ENCODE measurements at places on chromosomes 16 and 17. TPM values are rescaled to one million over a fixed set of nuclear protein-coding genes. Genes with fewer than 3 reads are reported as not detected.

DNA sequence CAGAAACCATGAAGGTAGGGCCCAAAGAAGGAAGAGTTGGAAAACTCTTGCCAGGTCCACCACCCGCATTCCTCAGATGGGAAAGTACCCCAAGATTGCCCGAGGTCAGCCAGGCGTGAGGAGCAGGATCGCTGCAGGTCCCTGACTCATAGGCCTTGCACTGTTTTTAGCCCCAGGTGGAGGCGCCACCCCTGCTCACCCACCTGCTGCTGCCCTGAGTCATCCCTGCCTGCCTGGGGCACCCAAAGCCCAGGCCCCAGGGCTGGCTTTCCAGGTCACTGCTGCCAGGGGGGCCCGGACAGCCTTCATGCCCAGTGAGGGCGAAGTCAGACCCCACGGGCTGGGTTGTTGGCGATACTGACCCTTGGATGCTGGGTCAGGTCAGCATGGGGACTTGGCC, 100.9 kb downstream of the AMFR start:
- H3K27ac ChIP-seq = no peak overlapping the region
- H3K27me3 ChIP-seq = no peaks in the 10 kb centered on the region
- H3K36me3 ChIP-seq = no peaks in the 10 kb centered on the region
- no peaks in the 10 kb centered on the region for H3K4me1 ChIP-seq
- H3K4me3 ChIP-seq = no peak overlapping the region

- no peak overlapping the region for H3K4me3 ChIP-seq
- no peak overlapping the region for H3K27ac ChIP-seq
- no peaks in the 10 kb centered on the region for H3K4me1 ChIP-seq
- no peaks in the 10 kb centered on the region for H3K27me3 ChIP-seq
- H3K36me3 ChIP-seq = no peaks in the 10 kb centered on the region
Observed at GRCh38 chr17:71237903-71238538, 882.8 kb upstream of the SOX9 start.

- no peak overlapping the region for H3K4me3 ChIP-seq
- H3K27me3 ChIP-seq = no peaks in the 10 kb centered on the region
- no peaks in the 10 kb centered on the region for H3K36me3 ChIP-seq
- peaks cover 24% of the 10 kb centered on the region for H3K4me1 ChIP-seq
- DNase-seq = no peak
- H3K27ac ChIP-seq = no peak overlapping the region
Observed at GRCh38 chr17:82148997-82149396, 51.0 kb upstream of the FASN start.

- H3K27ac ChIP-seq = no peak overlapping the region
- H3K4me3 ChIP-seq = peak overlapping the region; percentile 19
- DNase-seq = no peak
- peaks cover 3% of the 10 kb centered on the region for H3K27me3 ChIP-seq
- H3K36me3 ChIP-seq = peaks cover 26% of the 10 kb centered on the region
Observed at GRCh38 chr16:1346422-1347285, 5.0 kb downstream of the TSR3 start.

- H3K36me3 ChIP-seq = no peaks in the 10 kb centered on the region
- no peak for DNase-seq
- no peak overlapping the region for H3K27ac ChIP-seq
- peaks cover 40% of the 10 kb centered on the region for H3K4me1 ChIP-seq
- no peak overlapping the region for H3K4me3 ChIP-seq
- H3K27me3 ChIP-seq = no peaks in the 10 kb centered on the region
Observed at GRCh38 chr16:79843631-79844043, 243.1 kb upstream of the MAF start.

DNA sequence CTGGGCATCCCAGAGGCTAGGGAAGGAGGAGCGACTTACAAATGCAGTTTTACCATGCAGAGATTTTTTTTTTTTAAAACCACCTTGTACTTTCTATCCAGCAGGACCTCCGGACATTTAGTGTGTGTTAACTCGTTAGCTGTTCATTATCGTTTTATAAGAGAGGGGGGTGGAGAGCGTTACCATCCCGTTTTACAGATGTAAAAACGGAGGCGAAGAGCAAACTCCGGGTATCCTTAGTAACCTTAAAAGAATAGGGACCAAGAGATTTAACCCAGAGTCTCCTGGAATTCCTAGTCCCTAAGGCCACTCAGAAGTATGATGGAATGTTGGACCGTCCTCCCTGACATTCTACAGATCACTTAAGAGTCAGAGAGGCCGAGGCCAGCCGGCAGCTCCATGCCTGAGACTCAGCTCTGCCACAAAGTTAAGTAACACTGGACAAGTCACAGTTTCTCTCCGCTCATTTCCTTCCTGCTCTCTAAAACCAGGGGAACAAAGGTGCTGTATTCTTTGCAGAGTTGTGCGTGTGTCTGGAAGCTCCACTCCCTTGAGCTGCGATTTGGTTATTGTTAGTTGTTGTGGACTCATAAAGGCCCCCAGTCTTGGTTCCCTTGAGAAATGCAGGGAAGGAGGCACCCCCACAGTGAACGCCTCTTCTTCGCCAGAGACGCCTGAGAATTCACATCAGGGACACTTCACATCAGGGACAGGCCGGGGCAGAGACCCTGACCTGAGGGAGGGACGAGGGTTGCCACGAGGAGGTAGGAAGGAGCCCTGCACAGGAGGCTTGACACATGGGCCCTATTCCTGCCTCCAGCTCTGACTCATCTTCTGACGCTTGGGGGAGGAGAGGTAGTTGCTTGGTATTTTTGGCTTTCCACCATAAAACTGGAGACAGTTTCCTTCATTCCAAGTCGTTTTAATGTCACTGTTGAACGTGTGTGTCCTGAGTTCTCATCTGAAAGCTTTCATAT, 1.2 kb downstream of the DUSP14 start:
- peak overlapping the region; percentile 93 for H3K4me3 ChIP-seq
- H3K36me3 ChIP-seq = no peaks in the 10 kb centered on the region

DNA sequence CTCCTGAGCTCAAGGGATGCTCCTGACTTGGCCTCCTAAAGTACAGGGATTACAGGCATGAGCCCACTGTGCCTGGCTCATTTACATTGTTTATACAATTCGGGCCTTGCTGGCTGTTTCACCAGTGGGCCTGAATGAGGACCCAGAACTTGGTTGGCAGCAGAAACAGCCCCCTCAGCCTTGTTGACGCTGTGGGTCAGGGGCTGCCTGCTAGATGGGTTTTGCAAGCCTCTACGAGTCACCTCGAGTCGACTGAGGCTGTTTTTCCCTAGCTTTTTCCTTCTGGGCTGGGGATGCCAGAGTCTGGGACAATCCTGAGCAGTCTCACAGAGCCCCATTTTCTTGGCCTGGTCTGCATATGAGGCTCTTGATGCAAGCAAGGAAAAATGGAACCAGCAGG, 16.1 kb downstream of the PPL start:
- no peaks in the 10 kb centered on the region for H3K27me3 ChIP-seq
- H3K27ac ChIP-seq = no peak overlapping the region
- no peaks in the 10 kb centered on the region for H3K36me3 ChIP-seq
- no peak overlapping the region for H3K4me3 ChIP-seq

GRCh38 chr16:86501989-86502855, 8.1 kb upstream of the FOXF1 start:
- no peak overlapping the region for H3K4me3 ChIP-seq
- DNase-seq = no peak
- H3K27me3 ChIP-seq = peaks cover 100% of the 10 kb centered on the region
- H3K27ac ChIP-seq = no peak overlapping the region

DNA sequence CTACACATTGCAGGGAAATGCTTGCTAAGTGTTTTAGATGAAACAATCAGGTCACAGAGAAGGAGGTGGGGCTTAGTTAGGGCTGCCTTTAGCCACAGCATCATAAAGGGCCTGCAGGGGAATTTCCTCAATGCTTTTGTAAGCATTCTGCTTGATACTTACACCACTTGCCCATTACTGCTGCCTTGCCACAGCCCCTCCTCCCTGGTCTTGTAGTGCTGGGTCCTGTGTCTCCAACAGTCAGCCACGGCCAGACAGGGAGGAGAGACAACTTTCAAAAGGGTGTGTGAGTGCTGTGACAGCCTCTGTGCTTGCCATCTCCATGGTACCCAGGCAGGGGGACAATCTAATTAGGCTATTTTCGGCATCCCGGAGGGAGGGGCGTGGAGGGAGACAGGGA, 111.2 kb downstream of the SHISA9 start:
- H3K4me3 ChIP-seq = no peak overlapping the region
- no peak overlapping the region for H3K27ac ChIP-seq
- H3K27me3 ChIP-seq = no peaks in the 10 kb centered on the region
- DNase-seq = no peak
- H3K4me1 ChIP-seq = no peaks in the 10 kb centered on the region

DNA sequence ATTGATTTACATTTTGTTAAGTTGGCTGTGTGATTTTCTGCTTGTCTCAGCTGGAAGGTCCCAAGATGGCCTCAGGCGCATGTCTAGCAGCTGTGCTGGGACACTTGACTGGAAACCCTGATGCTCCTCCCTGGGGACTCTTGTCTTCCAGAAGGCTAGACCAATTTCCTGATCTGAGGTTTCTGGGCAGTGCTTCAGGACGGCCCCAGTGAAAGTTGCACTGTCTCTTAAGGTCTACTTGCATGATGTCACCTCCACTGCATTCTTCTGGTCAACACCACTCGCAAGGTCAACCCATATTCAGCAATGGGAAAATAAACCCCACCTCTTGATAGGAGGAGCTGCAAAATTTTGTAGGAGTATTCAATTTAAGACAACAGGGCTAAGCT, 116.0 kb downstream of the SALL1 start:
- DNase-seq = no peak
- no peak overlapping the region for H3K27ac ChIP-seq
- H3K4me3 ChIP-seq = no peak overlapping the region
- H3K27me3 ChIP-seq = no peaks in the 10 kb centered on the region

GRCh38 chr16:23353440-23353839, 51.3 kb downstream of the SCNN1B start:
- H3K27ac ChIP-seq = no peak overlapping the region
- H3K4me3 ChIP-seq = no peak overlapping the region
- no peaks in the 10 kb centered on the region for H3K36me3 ChIP-seq
- DNase-seq = no peak
- no peaks in the 10 kb centered on the region for H3K4me1 ChIP-seq
- peaks cover 6% of the 10 kb centered on the region for H3K27me3 ChIP-seq

DNA sequence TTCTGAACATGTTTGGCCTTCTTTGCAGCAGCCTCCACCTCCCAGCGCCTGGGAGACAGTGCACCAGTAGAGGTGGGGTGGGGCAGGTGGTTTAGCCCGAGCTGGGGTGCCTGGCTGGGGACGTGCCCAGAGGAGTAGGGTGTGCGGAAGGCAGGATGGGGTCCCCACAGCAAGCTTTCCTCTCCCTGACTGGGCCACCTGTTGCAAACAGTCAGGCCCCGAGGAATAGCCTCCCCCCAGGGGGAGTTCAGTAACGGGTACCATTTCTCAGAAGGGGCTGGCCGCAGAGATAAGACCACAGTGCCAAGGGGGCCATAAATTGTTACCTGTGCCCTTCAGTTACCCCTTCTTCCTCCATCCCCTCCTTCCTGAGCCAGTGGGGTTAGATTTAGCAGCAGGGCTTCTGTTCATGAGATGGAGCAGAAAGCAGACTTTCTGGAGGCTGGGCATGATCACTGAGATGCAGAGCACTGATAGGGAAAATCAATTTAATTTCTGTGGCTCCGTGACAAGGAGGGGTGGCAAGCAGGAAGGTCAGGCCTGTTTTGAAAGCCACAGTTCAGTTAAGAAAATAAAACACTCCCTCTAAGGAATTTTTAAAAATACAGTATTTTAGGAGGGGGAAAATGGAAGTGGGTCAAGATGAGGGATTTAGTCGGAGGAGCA, 181.9 kb downstream of the MSI2 start:
- DNase-seq = no peak
- H3K4me3 ChIP-seq = no peak overlapping the region
- peaks cover 34% of the 10 kb centered on the region for H3K4me1 ChIP-seq
- no peak overlapping the region for H3K27ac ChIP-seq

- H3K27me3 ChIP-seq = no peaks in the 10 kb centered on the region
- H3K36me3 ChIP-seq = no peaks in the 10 kb centered on the region
- peaks cover 18% of the 10 kb centered on the region for H3K4me1 ChIP-seq
Observed at GRCh38 chr16:48622456-48623303, 12.7 kb upstream of the N4BP1 start.

DNA sequence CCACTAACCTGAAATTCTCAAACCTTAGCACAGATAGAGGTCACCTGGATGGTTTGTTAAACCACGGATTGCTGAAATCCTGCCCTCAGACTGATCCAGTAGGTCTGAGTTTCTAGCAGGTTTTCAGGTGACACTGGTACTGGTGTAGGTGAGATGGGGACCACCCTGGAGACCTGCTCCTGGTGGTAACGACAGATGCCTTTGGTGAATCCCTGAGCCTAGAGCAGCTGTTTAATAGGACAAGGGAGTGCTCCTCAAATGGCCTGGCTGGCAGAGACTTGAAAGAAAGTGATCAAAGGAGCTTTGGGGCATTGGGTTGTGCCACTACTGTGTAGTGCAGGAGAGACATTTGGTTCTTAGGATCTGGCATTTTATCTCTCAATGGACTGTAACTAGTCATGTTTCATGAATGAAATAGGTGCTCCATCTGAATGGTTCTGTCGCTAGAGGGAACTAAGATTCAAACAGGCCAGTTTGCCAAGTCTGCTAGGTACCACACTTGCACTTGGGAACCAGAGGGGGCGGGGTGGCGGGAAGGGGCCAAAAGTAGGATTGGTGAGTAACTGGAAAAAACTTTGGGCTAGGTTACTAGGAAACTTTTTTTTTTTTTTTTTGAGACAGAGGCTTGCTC, 2.9 kb upstream of the IFI35 start:
- H3K27ac ChIP-seq = no peak overlapping the region
- H3K4me3 ChIP-seq = no peak overlapping the region
- peaks cover 40% of the 10 kb centered on the region for H3K36me3 ChIP-seq
- DNase-seq = no peak

GRCh38 chr16:5615868-5616642, 518.5 kb upstream of the EEF2KMT start:
- peaks cover 9% of the 10 kb centered on the region for H3K27me3 ChIP-seq
- no peak overlapping the region for H3K4me3 ChIP-seq
- H3K36me3 ChIP-seq = no peaks in the 10 kb centered on the region
- DNase-seq = no peak
- no peaks in the 10 kb centered on the region for H3K4me1 ChIP-seq

- peaks cover 4% of the 10 kb centered on the region for H3K36me3 ChIP-seq
- H3K4me3 ChIP-seq = peak within 1 kb of the TSS; percentile 56
- no peaks in the 10 kb centered on the region for H3K27me3 ChIP-seq
- DNase-seq = no peak
Observed at GRCh38 chr16:23678430-23679273, at the start of gene PLK1. Gene PLK1 (plus strand): TSS chr16:23678889. CDS start chr16:23678933, 44 bp downstream.

The KRTAP1-1 gene
- total RNA-seq = not detected

The CCL15 gene
- total RNA-seq = not detected

The GRIN2C gene
- not detected for total RNA-seq

The EFNB3 gene
- total RNA-seq = 9.2 TPM

The BOLA2 gene
- total RNA-seq = 11.3 TPM

The ST6GALNAC2 gene
- 79.7 TPM for total RNA-seq

The CDH5 gene
- 8.0 TPM for total RNA-seq
